ENCODE measurements at places on chromosomes 12 and 14.

GRCh38 chr14:85529803-85530574, at the start of gene FLRT2:
TSS of gene FLRT2 (plus strand) at chr14:85530144. CDS start at chr14:85621515, 91,371 bp downstream.
- no peak for DNase-seq

- no peak for DNase-seq
Measured at GRCh38 chr12:47650469-47650868, 55.4 kb downstream of the RPAP3 start.

GRCh38 chr12:49869816-49870500, 27.1 kb upstream of the BCDIN3D start:
- no peak for DNase-seq

DNA sequence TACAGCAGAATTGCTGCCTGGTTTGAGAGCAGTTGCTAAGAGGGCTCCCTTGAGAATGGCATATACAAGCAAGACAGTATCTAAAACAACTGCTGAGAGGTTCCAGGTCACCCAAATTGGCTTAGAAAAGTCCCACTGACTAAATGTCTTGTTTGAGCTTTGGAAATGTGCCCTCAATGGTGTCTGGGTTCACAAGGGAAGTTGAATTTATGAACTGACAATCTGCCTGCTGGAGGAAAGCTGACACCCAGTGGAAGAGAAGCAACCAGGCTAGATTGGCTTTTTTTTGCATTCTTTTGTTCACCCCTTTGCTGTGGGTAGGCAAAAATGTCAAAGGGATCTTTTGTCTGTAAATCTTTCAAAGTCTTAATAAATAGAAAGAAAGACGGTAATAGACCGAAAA, 44.6 kb upstream of the NPFF start:
- DNase-seq = no peak

GRCh38 chr12:113050795-113051194, 5.7 kb upstream of the DTX1 start:
- no peak for DNase-seq

GRCh38 chr14:22296722-22297121, 292.3 kb downstream of the DAD1 start:
- no peak for DNase-seq

DNA sequence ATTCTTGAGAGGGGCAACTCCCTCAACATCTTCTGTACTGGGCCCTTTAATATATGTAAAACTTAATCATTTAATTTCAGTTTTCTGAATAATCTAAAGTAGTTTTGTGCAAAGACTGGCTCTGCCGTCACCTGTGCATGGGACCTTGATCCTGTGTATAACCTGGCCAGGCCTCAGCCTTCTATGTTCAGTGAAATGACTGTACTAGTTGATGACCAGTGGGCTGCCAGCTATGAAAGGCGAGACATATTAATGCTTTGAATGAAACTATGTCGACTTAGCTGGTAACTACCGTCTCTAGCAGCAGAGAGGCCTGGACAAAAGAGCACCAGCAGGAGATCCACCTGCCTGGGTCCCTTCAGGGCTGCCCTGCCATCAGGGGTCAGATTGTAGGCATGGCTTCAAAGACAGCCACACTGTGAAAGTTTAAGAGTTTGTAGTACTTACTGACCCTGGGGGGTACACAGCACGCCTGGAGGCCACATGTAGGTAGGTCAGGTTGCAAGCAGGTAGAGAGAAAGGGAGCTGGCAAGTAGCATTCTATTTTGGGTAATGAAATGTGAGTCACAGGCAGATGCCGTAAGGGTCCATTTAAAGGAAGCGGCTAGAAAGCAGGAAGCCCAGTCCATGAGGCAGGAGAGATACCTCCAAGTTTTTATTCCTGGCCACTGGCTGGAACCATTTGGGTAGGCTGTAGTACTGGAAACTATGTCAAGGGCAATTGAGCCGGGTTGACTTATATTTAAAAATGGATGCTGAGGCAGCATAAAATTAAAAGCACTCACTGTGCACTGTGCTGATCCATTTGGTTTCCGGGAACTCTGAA, 77.2 kb downstream of the BHLHE41 start:
- DNase-seq = no peak

DNA sequence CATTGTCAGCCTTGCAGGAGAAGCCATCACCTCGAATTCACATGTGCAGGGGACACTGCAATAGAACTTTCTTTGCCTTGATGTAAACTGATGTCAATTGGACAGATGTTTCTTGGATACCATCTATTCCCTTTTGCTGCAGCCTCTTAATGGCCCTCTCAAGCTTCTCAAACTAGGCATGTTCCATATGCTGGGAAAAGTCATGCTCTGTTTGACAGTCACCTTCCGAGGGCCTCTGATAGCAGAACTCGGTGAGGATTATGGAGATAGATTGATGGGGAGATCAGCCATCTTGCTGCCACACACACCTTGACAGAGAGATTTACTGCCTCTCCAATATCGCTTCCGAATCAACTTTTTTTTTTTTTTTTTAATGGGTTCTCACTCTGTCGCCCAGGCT, 145.8 kb upstream of the NUDT4 start:
- no peak for DNase-seq

- DNase-seq = no peak
Measured at GRCh38 chr12:89217472-89217871, 134.8 kb downstream of the DUSP6 start.

DNA sequence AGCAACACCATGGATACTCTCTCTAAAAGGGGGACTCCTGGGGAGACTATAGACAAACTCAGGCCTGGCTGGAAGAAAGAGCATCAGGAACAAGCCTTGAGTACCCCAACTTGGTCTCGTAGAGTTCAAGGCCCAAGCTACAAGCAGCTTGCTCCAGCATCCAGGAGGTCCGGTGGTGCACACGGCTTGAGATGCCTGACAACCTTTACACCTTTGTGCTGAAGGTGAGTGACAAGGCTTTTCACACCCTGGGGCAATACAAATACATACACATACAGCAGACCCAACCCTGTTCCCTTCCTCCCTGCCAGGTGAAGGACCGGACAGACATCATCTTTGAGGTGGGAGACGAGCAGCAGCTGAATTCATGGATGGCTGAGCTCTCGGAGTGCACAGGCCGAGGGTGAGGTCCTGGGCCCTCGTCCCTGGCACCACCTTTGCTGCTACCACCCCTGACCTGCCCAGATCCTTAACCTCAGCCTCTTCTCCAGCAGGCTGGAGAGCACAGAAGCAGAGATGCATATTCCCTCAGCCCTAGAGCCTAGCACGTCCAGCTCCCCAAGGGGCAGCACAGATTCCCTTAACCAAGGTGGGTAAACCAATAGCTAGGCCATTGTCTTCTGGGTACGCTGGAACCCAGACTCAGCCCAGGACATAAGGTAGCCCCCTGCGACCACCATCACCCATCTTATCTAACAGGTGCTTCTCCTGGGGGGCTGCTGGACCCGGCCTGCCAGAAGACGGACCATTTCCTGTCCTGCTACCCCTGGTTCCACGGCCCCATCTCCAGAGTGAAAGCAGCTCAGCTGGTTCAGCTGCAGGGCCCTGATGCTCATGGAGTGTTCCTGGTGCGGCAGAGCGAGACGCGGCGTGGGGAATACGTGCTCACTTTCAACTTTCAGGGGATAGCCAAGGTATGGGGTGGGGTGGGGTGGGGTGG, 41.2 kb downstream of the SH2B3 start:
- no peak for DNase-seq

DNA sequence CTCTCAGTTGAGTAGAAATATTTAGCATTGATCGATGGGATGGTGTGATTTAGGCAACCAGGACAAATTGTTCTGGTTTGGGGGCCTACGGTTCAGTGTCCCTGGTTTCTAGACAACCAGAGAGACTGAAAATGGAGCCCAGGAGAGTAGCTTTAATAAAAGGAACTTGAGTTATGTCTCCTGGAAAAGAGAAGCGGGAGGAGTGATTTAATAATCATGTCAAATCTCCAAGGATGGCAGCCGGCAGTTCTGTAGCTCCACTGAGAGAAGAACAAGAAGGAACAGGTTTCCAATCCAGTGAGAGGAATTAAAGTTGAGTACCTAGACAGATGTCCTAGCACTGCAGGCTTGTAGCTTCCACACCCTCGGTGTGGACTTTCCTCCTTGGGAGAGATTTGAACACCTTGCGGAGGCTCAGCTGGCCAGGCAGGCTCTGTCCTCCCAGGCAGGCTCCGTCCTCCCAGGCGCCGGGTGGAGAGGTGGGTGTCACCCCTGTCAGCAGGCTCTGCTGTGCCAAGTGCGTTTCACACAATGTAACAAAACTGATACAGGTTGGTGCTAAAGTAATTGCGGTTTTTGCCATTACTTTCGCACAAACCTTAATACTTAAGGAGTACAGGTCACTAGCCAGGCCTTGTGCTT, 45.9 kb downstream of the SLC6A12 start:
- DNase-seq = no peak

DNA sequence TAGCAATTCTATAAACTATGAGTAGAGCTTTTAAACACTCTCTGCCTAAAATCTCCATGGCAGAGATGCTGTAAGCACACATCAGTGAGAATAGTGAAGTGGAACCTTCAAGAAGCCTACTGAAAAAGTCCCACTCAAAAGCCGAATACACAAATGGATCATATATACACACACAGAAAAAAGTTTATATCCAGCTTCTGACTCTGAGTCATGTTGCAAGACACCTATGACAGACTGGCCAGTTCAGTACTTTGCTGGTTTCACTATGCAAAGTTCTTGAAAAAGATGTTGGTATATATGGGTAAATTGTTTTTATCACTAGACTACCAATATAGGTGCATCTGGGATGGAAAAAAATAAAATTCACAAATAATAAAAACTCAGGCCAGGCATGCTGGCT, 126.1 kb downstream of the KCNK10 start:
- no peak for DNase-seq

- DNase-seq = no peak
Measured at GRCh38 chr12:7750350-7750749, 3.2 kb upstream of the CLEC4C start.

- no peak for DNase-seq
Measured at GRCh38 chr14:76078501-76078900, 73.2 kb upstream of the GPATCH2L start.

GRCh38 chr14:26984311-26985177, 386.7 kb upstream of the NOVA1 start:
- DNase-seq = no peak

GRCh38 chr14:104394409-104394851, 185.1 kb upstream of the C14orf180 start:
- DNase-seq = no peak

DNA sequence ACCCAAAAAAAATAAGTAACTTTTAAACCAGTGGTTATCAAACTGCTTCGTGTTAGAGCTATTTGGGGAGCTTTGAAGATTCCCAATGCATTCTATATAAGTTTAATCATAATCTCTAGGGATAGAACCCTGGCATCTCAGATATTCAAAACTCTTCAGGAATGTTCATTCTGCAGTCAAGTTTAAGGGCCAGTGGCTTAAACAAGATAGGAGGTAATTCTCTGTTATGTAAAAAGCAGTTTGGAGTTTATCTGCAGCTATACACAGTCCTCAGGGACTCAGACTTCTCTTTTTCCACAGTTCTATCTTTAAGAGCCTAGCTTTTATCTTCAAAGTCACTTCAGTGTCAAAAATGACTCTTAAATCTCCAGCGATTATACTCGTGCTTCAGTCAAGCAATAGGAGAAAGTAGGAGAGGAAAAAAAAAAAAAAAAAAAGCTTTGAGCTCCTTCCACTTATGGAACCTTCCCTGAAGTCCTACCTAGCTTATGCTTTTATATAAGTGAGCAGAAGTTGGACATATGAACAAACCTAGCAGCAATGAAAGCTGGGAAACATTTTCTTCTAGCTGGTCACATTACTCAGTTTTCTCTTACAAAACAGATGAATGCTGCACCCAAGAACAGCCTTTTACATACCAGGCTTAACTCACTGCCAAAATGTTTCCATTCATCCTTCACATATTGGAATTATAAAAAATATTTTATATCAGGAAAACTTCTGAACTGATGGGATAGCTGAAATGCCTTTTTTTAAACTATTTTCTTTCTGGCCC, 302.8 kb downstream of the FSCB start:
- DNase-seq = no peak

GRCh38 chr12:55899082-55899481, 28.6 kb downstream of the PYM1 start:
- DNase-seq = peak; percentile 28
